Metanephros (tissue), 2 donors: ENCODE measurements at places on chromosomes 5 and 9. TPM values are rescaled to one million over a fixed set of nuclear protein-coding genes. Genes with fewer than 3 reads are reported as not detected.

Gene PLCXD3
- total RNA-seq = 0.53 TPM

Gene RAI14
- 59.8 TPM for total RNA-seq

Gene IRGM
- 0.12 TPM for total RNA-seq

Gene TMEM252
- 5.7 TPM for total RNA-seq

Gene PRLR
- 27.6 TPM for total RNA-seq

Gene MORN5
- 1.6 TPM for total RNA-seq

Gene PCDHB10
- 6.2 TPM for total RNA-seq

Gene KLHL3
- 22.9 TPM for total RNA-seq

Gene DND1
- 0.76 TPM for total RNA-seq

Gene SURF2
- 22.6 TPM for total RNA-seq

Gene FAT2
- total RNA-seq = 11.9 TPM

Gene DMGDH
- 13.3 TPM for total RNA-seq

Gene MRPL41
- total RNA-seq = 33.3 TPM

Gene MAML1
- total RNA-seq = 30.2 TPM

Gene DPP7
- total RNA-seq = 20.4 TPM

Gene HINT2
- 28.6 TPM for total RNA-seq

Gene MOB3B
- total RNA-seq = 13.3 TPM

Gene MPDZ
- total RNA-seq = 49.6 TPM

Gene RORB
- total RNA-seq = 0.35 TPM

Gene ANGPTL2
- 17.6 TPM for total RNA-seq

Gene PKD2L2
- 0.53 TPM for total RNA-seq
